ENCODE measurements at places on chromosomes 13 and 19.

GRCh38 chr13:106178816-106179215 is 356.6 kb downstream of the EFNB2 start:
- DNase-seq: no peak

GRCh38 chr19:37221136-37221535 is 3.1 kb downstream of the ZNF383 start:
- DNase-seq: no peak

DNA sequence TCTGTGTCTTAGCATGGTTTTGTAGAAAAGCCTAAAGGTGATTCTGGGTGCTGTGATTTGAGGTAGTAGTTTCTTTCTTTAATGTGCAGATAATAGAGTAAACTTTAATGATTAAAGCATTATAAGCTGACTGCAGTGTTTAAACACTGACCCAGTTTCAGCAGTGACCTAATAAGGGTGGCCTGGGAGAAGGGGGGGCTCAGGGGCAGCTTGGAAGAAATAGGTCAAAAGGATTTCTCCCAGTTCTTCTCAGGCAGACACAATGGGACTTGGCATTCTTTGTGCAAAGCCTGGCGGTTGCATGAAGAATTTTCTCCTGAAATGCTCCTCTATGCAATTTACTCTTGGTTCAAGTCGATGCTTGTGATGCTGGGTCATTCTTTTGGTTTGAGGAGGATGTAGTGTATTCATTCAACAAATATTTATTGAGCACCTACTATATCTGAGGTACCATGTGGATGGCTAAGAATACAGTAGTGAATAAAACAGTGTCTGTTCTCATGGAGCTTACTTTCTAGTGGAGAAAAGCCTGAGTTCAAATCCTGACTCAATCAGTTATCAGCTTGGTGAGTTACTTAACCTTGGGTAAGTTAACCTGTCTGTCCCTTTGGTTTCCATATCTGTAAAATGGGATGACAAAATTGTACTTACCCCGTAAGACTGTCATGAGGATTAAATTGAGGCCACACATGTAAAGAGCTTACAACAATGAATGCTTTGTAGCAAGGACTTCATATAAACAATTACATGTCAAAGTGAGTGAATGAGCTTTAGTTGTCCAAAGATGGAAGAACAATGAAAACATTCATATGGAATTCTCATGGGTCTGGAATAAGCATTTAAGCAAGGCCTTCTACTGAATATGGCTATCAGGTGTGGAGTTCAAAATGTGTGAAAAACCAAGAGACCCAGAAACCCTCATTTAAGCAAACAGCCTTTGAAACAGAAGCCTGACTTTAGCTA is 210.2 kb downstream of the KCNRG start:
- peak; percentile 83 for DNase-seq

- DNase-seq: no peak
These were observed 148.6 kb downstream of the SLITRK6 start for GRCh38 chr13:85650613-85651012.

DNA sequence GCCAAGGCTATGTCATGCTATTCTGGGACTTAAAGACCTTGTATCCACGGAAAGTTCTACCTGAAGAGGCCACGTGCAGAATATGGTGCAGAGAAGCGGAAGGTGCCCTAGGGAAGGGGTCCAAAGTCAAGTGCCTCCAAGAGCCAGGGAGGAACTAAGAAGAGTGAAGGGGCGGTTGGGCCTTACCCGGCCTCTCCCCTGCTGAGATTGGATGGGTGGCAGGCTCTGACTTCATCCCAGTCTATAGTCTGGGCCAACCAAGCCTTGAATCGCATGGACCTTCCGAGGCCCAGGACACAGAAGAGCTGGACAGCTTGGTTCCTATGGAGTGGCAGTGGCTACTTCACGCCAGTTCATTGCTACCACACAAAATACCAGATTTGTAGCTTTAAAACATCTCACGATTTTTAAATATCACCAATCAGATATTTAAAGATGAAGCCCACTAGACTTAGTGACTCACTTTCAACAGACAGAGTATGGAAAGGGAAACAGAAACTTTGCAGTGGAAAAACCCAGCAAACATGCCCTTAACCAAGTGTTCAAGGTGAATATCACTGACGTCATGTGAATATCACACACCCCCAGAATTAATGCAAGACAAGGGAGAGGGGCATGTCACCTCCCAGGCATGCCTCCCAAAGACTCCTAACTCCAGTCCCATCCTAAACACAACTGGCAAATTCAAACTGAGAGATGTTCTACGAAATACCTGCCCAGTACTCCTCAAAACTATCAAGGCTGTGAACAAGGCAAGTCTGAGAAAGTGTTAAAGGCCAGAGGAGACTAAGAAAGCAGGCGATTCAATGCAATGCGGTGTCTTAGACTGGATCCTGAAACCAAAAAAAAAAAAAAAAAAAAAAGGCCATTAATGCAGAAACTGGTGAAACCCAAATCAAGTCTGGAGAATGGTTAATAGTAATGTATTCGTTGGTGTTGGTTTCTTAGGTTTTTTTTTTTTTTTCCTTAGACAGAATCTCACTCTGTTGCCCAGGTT is 10.2 kb downstream of the C19orf12 start:
- no peak for DNase-seq

GRCh38 chr13:110331362-110331761 is 24.3 kb downstream of the COL4A2 start:
- DNase-seq: no peak

DNA sequence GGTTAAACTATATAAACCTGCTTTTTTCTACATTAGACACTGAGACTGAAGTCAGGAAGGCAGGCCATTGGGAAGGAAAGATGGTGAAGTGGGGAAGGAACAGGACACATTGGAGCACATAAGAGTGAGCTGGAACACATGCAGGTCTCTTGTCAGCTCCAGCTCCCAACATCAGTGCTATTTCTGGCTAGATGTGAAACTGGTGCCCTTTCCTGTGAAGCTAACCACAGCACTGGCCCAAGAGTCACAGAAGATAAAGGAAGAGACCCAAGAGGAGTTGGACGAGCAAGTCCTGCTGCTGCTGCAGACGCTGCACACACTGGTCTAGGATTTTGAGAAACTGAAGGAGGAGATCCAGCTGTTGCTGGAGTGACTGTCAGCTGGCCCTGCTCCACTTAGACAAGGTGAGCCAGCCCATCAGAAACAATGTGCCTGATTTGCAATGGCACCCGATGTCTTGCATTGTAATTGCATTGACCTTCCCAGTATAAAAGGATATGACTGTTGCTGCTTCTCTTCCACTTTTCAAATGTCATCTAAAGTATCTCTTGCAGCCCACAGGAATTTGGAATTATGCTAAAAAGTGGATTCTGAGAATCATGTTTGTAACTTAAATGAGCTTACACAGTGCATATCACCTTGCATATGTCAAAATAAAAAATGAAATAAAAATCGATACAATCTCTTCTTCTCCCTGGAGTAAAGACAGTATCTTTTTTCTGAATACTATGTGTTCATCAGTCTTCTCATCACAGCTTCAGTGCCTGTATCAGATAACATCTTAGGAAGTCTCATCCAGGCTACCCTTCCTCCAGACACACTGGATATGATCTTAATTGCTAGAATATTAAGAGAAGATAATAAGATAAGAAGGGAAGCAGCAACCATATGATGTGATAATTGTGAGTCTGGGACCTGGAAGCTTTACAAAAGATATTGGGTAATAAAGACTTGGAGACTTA is 230.7 kb upstream of the SPRY2 start:
- DNase-seq: no peak
